Stimulated activated CD8-positive, alpha-beta memory T cell treated with anti-CD3 and anti-CD28 coated beads, Interleukin-7, amount 100 ng/mL, for 1 hour (primary cell): ENCODE measurements at places on chromosomes 2 and 18.

DNA sequence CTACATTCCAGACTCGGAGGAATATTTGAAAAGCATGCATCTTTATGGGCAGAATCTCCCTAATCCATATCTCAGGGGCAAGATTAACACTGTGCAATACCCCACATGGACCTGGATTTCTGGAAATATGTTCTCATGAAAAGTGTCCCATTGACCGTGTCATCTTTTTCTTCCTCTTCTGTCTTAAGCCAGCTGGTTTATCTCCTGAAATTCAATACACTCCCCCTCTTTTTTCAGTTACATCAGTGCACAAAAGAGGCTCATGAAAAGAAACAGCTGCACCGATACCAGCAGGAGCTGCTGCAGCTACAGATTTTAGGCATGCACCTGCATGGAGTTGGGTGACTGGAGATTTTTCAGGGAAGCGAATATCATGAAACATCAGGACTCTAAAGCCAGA is 117.2 kb downstream of the SLC4A3 start:
- DNase-seq = no peak

- no peak for DNase-seq
Observed at GRCh38 chr2:46704041-46704440, 211.6 kb downstream of the MCFD2 start.

GRCh38 chr2:210546424-210547208 is 9.8 kb upstream of the CPS1 start:
- no peak for DNase-seq

- DNase-seq = no peak
Observed at GRCh38 chr18:61954096-61954746, 61.4 kb upstream of the RNF152 start.

DNA sequence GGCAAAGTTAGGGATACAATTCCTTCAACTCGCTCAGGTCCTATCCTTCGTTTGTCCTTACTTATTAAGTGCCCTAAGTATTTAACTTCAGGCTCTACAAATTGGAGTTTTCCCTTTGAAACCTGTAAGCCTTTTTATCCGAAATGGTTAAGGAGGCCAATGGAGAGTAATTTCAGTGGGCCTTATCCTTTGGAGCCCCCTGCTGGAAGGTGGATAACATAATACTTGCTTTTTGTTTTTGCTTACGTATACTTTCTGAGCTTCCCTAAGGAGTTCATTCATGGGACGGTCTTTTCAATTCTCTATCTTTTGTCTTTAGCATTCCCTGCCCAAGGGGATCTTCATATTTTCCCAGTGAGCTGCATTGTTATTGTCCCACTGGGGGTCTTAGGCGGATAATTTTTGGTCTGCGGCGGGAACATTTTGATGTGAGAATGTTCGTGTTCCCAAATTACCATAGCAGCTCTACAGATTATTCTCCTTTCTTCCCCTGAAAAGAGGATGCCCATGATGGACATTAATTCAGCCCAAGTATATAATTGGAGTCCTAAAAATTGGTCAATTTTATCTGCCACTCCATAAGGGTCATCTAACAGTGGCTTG is 34.4 kb upstream of the TRAPPC8 start:
- no peak for DNase-seq

- DNase-seq = no peak
Observed at GRCh38 chr2:229066121-229066715, 204.9 kb downstream of the PID1 start.

- no peak for DNase-seq
Observed at GRCh38 chr2:157229572-157229971, 27.9 kb upstream of the GALNT5 start.

GRCh38 chr2:153059338-153060052 is 341.1 kb downstream of the ARL6IP6 start:
- DNase-seq = no peak

DNA sequence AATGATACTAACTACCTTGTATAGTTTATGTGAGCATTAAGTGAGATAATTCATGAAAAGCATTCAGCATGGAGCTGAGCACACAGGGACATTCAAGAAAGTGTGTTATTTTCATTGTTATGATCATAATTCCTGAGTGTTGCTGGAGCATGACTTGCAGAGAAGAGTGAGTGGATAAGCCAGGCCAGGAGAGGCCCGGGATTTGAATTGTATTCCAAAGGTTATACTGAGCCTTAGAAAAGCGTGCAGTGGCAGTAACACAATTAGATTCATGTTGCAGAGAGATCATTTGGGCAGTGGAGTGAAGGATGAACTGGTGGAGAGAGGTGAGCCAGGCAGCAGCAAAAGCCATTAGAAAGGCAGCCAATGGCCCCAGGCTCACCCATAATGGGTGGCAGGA is 142.9 kb upstream of the SH3BP4 start:
- no peak for DNase-seq

DNA sequence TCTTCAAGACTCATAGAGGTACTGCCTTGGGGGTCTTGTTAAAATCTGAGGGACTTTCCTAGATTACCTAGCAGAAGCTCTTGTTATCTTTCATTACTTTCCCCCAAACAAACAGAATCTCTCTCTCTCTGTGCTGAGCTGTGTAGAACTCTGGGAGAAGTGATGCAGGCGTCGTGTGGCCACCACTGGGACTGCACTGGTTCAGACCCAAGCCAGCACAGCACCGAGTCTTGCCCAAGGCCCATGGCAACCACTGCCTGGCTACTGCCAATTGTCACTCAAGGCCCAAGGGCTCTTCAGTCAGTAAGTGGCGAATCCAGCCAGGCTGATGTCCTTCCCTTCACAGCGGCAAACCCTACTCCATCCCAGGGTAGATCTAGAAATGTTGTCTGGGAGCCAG is 28.6 kb downstream of the PPP1R1C start:
- DNase-seq = no peak

- DNase-seq = no peak
Observed at GRCh38 chr2:44515416-44515815, 153.7 kb downstream of the CAMKMT start.

DNA sequence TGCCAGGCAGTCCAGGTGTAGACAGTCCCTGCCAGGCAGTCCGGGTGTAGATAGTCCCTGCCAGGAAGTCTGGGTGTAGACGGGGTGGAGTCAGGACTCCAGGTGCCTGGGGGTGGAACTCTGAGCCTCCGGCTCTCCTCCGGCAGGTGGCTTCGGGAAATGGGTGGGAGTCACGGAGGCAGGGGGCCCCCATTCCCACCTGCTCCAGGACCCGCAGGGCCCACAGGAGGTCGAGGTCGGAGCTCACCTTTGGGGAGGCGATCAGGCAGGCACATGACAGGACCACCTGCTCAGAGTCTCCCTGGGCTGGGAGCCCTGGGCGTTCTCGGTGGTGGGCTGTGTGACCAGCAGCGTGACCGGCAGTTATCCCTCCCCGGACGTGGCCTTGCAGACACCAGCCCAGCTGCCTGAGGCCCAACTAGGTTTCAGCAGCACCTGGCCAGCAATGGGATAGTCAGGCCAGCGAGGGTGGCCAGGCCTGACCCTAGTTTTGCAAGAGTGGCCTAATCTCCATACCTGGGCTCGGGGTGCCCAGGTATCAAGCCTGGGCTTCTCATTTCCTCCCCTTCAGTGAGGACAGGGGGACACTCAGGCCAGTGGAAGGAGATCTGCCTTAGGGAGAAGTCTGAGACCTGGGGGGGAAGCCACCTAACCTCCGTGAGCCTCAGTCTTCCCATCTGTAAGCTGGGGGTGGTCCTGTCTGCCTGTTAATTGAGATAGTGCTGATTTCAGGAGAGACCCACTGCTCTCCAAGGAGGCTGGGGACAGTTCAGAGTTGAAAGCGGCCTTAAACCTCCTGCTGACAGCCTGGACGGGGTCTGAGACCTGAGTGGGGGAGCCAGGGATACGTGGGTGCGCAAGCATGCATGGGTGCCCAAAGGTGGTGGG is 13.2 kb downstream of the GPC1 start:
- no peak for DNase-seq

DNA sequence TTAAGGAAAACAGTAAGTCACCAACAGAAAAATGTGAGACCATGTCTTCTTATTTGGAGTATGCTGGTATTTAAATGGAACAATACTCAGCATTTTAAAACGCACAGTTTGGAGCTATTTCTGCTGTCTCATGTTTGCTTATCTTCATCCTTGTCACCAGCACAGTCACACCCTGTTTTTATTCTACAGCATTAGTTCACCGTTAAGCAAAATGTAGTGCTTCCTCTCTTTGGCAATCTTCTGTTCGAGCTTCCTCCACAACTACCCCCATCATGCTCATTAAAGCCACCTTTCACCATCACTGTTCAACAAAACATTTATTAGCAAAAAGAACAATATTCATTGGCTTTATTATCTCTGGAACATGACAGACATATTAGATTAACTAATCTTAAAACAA is 64.0 kb downstream of the SLC40A1 start:
- DNase-seq = no peak

DNA sequence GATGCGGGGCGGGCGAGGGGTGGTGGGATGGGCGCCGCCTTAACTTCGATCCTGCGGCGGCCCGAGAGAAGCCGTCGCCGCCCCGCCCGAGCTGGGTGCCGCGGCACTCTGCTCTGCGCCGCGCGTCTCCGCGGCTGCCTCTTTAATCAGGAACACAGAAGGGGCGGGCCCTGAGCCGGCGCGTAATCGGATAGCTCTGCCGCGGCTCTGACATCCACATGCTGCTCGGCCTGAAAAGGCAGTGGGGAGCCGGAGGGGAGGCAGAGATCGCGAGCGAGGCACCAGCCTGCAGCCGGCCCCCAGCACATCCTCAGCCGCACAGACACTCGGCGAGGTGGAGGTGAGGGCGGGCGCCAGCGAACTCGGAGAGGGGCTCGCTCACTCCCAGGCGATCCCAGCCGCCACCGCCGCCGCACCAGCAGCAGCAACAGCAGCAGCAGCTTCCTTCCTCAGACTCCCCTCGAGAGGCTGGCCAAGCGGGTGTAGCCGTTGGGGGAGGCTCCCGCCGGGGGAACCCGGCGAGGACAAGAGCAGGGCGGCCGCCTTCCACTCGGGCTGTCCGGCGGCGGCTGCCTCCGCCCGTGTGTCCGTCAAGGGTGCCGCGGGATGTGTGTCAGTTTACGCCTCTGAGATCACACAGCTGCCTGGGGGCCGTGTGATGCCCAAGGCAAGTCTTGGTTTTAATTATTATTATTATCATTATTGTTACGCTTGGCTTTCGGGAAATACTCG is at the start of gene NRP2:
Gene NRP2, plus strand, starts transcription at position 263 of the 732 bp plus-strand sequence. CDS start 790 bp downstream, outside the sequence.
- DNase-seq = no peak

DNA sequence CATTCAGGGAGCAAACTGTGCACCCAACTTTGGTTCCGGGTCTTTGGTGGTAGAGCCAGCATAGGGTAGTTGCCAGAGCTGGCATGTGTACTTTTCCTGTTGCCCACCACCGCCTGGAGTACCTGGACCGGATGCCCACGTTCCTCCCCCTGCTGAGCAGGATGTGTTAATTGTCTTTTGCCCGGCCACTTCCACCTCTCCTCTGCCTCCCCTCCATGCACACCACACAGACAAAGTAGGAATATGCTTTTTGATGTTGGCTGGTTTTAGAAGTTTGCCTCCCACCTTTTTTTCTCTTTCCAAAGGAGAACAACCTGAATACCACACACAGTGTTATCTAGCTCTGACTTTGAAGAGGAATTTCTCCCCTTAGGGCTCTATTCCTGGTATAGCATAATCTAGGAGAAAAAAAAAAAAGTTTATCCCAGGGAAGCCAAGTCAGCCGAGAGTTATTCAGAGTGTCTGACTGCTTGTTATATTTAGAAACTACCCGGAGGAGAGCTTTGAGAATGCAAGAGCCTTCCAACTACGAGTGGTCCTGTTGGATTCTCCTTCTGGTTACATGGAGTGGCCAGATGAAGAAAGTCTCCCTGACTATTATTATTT is 111.9 kb downstream of the SETBP1 start:
- no peak for DNase-seq

DNA sequence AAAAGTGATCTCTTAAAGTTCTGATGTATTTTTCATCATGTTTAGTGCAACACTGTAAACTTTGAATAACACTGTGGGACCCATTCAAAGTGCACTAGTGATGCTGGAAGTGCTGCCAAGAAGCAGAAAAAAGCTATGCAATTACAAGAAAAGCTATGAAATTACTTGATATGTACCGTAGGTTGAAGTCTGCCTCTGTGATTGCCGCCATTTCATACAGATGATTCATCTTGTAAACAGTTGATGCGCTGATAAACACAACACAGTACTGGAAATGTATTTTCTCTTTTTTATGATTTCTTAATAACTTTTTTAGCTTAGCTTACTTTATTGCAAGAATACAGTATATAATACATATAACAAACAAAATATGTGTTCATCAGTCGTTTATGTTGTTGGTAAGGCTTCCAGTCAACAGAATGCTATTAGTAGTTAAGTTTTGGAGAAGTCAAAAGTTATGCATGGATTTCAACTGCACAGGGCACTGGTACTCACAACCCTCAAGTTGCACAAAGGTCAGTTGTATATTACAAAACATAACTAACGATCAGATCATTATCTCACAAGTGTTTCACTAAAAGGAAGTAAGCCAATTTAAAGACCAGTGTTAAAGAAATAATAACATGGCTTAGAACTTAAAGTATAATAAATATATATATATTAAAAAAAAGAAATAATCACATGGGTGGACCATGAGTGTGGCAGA is 82.0 kb downstream of the SGPP2 start:
- DNase-seq = no peak

DNA sequence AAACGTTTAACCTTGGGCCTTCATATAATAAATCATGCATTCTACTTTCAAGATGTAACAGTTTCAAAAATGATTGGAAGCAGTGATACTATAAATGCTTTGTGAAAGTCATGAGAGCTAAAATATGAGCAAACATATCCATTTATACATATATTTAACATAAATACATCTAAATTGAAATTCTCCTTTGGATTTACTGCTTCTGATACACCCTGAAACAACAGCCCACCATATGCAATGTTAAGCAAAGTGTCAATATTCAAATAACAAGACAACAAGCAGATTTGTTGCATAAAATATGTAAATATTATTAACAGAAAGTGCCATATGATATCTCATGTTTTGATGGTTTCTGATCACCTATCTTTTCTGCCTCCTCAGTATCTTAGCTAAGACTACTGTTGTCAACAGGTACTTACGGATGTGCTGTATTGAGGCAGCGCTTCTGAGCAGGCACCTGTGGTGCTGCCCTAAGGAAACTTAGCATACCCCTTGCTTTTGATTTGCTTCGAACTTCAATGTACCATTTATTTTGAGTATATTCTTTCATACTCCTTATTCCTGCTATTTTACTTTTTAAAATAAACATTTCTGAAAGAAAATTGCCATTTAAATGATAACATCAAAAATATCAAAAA is 6.1 kb downstream of the FIGN start:
- no peak for DNase-seq

- DNase-seq = no peak
Observed at GRCh38 chr2:237310515-237311114, 103.3 kb downstream of the COL6A3 start.

DNA sequence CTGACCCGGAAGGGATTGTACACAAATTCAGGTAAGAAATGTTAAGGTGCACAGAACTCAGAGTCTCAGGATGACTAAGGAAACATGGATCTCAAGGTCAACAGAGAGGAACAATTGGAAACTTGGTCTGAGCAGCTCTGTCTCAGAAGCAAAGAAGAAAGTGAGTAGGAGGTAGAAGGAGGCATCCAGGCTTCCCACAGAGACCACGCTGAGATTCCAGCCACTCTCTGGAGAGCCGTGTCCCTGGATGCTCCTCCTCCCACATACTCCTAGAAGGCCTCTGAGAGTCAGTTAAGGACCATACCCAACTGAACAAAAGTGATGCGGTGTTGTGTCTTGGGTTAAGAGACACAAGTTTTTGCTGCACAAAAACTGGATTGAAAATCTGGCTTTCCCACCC is 8.6 kb upstream of the PLB1 start:
- no peak for DNase-seq

- no peak for DNase-seq
Observed at GRCh38 chr18:23528580-23529472, 25.5 kb downstream of the RMC1 start.

GRCh38 chr2:210445116-210445707 is 31.3 kb downstream of the LANCL1 start:
- no peak for DNase-seq
